ENCODE measurements at places on chromosomes 13 and 19.

GRCh38 chr19:52494518-52494917, 33.0 kb upstream of the ZNF808 start:
- DNase-seq = no peak

GRCh38 chr19:5809053-5809452, 4.2 kb downstream of the NRTN start:
- no peak for DNase-seq

DNA sequence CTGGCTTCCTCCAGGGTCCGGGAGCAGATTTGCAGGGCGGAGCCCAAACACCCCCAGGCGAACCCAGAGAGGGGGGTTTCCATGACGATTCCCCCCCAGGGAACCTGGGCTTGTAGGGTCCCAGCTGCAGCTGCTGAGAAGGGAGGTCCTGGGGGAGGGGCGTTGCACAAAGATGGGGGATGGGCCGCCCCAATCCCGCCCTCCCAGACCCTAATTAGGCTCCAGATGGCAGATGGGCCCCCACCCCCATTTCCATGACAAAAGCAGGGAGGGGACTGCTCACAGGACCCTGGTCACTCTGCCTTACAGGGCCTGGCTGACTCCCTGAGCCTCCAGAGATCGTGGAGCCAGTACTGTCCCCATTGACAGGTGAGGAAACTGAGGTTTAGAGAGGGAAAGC, 15.2 kb downstream of the ELAVL3 start:
- DNase-seq = no peak

GRCh38 chr13:49975826-49976225, 21.0 kb upstream of the TRIM13 start:
- DNase-seq = no peak

DNA sequence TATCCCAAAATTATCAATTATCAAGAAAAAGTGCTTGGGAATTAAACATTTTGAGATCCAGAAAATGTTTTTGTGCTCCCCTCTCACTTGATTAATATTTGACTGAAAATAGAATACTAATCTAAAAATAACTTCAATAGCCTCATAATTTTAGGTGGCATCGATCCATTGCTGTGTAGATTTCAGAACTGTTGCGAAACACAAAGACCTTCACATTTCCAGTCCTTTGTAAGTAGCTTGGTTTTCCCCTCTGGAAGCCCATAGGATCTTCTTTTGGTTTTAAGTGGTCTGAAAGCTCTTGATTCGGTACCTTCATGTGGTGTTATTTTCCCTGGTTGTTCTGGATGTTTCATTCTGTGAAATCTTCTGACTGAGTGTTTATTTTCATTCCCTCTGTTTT, 176.5 kb downstream of the NUFIP1 start:
- DNase-seq = no peak

DNA sequence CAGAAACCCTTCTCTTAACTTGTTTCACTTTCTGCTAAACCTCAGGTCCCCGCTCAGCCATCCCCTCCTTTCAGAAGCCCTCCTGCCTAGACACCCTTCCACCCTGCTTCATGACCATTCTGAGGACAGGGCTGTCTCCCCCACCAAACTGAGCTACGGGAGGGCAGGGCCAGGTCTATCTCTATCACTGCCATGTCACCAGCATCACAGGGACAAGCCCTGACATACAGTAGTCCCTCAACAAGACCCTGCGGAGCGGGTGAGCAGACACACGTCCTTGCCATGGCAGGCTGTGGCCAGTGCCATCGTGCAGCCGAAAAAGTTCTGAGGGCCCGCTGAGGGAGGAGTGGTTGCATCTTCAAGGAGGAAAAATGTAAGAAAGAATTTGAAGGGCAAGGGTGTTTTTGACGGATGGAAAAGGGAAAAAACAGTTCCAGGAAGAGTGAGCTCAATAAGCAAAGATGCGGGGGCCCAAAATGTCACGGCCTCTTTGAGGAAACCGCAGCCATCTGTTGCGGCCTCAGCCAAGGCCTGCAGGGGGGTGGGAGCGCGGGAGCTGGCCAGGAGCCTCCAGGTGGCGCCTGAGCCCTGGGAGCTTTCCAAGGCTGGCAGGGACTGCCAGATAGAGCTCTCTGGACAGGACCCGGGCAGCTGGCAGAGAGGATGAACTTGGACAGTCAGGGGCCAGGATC, 8.1 kb downstream of the PTGIR start:
- DNase-seq = no peak

GRCh38 chr13:26679411-26680122, 81.0 kb downstream of the GPR12 start:
- no peak for DNase-seq

GRCh38 chr13:34025746-34026145, 207.8 kb downstream of the RFC3 start:
- DNase-seq = no peak

DNA sequence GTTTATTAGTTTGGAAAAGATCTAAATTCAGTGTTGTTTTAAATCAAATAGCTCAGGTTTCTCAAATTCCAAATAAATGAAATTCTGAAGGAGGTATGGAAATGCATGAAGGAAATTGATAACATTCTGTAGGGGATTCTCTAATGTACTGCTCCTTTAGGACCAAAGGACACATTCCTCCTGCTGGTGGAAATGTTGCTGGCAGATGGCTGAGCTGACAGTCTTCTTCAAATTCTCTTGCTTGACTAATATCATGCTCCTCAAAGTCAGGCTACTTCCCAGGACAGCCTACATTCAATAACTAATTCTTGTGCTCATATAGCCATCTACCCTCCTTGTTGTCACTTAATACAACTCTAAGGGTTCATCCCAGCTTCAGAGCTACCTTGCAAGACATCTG, 1118.5 kb downstream of the PCDH9 start:
- DNase-seq = no peak

GRCh38 chr19:7010722-7011593, 10.3 kb downstream of the MBD3L2B start:
- DNase-seq = no peak

GRCh38 chr19:36668646-36669045, 2.0 kb upstream of the ZNF461 start:
- DNase-seq = no peak

- DNase-seq = no peak
These were observed 1297.0 kb upstream of the ATXN8OS start for GRCh38 chr13:68810660-68811059.

DNA sequence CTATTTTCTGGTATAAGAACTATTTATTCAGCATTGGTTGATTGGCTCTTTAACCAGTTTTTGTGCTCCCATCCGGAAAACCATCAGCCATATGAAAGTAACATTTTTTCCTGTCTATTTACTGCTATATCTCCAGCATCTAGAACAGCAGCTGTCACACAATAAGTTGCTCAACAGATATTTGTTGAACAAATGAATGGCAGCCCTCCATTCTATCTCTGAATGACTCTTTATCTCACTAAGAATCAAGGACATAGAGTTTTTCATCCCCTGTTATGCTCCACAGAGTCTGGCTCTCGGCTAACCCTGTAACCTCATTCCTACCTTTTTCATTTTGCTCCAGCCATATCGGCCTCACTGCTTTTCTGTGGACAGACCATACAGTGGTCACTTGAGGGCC, 145.5 kb downstream of the SLITRK6 start:
- no peak for DNase-seq

- no peak for DNase-seq
These were observed 3.2 kb upstream of the POLR2E start for GRCh38 chr19:1098177-1099051.

- no peak for DNase-seq
These were observed 32.6 kb upstream of the GATAD2A start for GRCh38 chr19:19372656-19373416.

DNA sequence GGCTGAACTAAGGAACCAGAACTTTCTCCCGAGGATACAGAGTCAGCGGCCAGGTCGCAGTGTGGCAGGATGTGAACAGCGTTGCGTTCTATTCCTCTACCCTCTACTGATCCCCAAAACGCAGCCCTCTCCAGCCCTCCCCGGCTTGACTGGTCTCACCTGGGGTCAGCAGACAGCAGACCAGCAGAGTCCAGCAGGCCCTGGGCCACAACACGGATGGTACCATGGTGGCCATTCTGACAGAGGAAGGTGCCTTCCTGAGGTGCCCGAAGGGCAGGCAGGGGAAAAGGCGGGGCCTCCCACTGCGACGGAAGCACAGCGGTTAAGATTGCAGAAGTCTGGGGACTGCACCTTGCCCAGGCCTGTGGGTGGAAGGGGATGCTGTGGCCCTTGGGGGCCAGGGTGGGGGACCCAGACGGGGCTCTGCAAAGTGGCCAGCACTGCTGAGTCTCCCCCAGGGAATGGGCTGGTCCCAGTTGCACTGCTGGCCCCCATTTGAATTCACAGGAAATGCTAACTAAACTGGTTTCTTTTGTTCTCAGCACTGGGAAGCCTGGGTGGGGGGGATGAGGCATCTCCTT, at the start of gene ICAM3:
TSS of gene ICAM3 (minus strand) at position 245 of the 581 bp plus-strand sequence. CDS start at position 235, 10 bp downstream.
- no peak for DNase-seq

GRCh38 chr13:44507639-44508038, 68.5 kb downstream of the TSC22D1 start:
- no peak for DNase-seq

GRCh38 chr19:28168557-28168956, 1044.4 kb downstream of the UQCRFS1 start:
- no peak for DNase-seq

DNA sequence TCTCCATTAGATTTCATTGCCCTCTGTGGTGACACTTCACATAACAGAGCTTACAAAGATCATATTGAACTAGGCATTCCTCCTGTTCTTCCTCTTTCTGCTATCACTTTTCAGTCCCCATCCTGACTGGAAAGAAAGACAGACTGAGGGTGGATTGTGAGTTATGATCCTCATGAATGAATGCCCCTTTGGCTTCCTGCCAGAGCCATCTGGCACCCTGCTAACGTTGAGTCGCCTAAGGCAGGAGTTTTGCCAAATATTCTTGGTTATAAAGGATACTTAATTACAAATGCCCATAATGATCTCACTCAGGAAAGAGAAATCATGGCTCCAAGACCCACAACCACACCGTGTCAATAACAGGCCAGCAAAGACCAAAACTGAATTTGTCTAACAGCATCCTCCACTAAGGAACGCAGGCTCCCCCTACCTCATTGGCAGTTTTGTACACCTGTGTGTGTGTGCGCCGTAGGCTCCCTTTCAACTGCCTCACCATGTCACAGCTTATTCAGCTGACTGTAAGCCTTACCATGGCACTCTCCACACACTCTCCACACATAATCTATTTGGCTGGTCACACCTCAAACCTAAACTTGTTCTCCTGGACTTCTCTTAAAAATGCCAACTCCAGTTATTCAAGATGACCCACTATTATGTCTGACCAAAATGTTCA, 15.5 kb downstream of the ZNF211 start:
- peak; percentile 1 for DNase-seq

- no peak for DNase-seq
These were observed 320.8 kb downstream of the ZNF536 start for GRCh38 chr19:30692879-30693503.

GRCh38 chr13:27601803-27602202, 18.5 kb downstream of the LNX2 start:
- no peak for DNase-seq

GRCh38 chr19:43672061-43672679, 2.2 kb upstream of the PLAUR start:
- DNase-seq = no peak

DNA sequence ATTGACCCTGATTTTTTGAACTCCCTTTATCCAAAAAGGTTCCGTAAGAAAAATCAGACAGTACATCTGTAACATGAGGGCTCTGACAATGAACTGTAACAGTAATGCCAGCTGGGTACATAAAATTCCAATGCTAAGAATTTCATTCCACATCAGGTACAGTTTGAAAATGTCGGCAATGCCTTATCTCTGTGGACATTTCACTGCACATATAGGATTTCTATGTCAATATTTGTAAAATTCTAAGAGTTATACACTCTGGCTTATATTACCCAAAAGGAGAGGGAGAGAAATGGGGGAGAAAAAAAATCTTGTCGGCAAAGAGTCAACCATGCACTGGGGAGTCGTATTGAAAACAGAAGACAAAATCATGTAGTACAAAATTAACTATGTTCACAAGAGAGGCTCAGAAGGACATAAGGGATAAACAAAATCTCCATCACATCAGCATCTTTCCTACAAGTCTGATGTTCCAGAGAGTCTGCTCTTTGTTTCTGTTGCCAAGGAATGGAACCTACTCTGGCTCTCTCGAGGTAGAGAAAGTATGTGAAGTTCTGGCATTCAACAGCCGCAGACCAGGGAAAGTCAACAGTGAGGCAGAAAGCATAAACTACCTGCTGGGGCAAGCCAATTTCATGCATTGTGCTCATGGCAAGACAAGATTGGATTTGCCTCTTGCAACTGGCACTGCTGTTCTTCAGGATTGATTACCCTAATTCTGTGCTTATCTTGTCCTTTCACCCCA, 72.4 kb downstream of the STARD13 start:
- no peak for DNase-seq

DNA sequence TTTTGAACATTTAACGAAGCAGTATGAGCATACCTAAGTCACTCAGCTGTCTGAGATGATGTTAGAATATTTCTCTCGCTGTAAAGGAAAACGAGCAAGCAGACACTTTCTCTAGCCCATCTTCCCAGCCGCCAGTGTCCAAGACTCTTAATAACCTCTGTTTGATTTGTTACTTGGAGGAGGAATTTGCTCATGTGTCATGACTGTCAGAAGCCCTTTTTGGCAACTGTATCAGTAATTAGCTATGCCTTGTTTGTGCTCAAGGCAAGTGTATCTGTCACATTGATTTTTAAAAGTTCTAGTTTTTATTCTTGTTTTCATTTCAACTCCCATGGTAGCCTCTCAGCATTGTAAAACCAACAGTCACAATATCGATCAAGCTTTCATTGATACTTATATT, 828.4 kb upstream of the SLC10A2 start:
- DNase-seq = no peak

- no peak for DNase-seq
These were observed 6.5 kb downstream of the PLPPR3 start for GRCh38 chr19:815079-815774.

DNA sequence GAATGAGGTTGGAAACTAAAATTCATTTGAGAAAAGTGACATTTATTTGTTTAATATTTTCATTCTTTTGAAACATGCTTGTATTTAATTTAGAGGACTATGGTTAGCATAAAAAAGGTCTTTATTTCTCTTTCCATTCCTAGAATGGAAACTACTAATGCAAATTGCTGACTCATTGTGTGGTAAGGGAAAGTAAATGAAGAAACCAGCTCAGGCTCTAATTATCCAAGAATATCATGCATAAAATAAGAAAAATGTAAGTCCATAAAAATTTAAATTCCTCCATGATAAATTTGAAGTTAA, 777.0 kb upstream of the SLITRK1 start:
- no peak for DNase-seq
